NCI-H82 (cell line): ENCODE measurements at places on chromosomes 7 and 10.

- no peak for DNase-seq
These were observed 89.9 kb downstream of the GOLGA7B start for GRCh38 chr10:97939446-97939990.

GRCh38 chr7:152369518-152369917, 66.3 kb downstream of the KMT2C start:
- peak; percentile 44 for DNase-seq

- peak; percentile 81 for DNase-seq
These were observed 26.0 kb downstream of the ASB4 start for GRCh38 chr7:95511716-95512260.

- peak; percentile 89 for DNase-seq
These were observed 52.6 kb upstream of the FAM180A start for GRCh38 chr7:135801045-135801693.

- no peak for DNase-seq
These were observed 86.2 kb downstream of the TACC2 start for GRCh38 chr10:122075171-122075570.

GRCh38 chr7:47587351-47587750, 5.4 kb upstream of the TNS3 start:
- no peak for DNase-seq

GRCh38 chr7:539731-540411, 20.2 kb upstream of the PDGFA start:
- DNase-seq = no peak

DNA sequence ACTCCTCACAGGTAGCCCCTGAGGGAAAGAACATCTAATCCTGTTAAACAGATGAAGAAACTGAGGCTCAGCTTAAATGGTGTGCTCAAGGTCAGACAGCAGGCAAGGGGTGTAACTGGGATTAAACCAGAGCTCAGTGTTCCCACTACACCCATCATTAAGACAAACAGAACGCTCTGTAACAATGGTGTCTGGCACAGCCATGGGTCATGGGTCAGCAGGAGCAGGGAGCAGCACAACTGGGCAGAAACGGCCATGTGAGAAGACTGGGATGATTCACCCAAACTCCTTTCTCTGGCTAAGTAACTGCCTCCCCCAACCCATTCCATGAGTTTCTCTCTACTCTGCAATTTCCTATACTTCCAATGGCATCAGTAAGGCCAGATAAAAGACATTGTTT, 85.5 kb upstream of the PDE1C start:
- DNase-seq = peak; percentile 13

GRCh38 chr7:87912121-87912520, 21.9 kb upstream of the ADAM22 start:
- no peak for DNase-seq

DNA sequence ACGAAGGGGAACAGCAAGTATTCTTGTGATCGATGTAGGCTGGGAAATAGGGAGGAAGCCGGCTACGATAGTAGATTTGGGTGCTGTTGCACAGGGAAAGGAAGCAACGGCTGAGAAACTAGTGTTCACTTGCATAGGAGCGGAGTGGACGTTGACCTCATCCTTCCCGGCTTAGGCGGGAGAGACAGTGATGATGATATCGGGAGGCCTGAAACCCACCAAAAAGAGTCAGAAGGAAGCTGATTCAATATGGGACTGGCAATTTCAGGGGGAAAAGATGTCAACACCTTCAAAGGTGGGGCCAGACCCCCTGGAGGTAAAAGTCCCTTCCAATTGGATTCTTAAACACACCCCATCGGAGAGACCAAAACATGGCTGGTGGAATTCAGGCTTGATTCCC, 61.3 kb downstream of the CARD11 start:
- DNase-seq = no peak

DNA sequence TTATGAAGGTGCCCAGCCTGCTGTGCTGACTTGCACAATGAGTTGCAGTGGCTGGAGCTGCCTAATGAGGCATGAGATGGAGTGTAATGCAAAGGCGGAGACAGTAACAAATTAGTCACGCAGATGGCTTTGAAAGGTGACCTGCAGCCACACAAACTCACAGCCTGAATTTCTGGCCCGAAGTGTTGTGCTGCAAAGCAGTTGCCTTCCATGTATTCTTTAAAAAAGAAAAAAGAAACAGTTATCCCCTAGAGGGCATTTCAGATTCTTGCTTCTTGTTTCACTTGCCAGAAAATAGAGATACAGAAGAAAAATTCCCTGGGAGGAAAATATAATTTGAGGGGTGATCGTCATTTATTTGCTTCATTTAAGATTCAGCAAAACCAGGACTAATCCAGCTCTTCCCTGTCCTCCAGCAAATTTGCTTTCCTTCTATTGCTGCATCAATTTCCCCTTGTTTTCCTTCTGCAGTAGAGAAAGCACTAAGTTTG, 239.9 kb downstream of the ADRA2A start:
- no peak for DNase-seq
